Mammary epithelial cell (primary cell): ENCODE measurements at places on chromosomes 2 and 18. TPM values are rescaled to one million over a fixed set of nuclear protein-coding genes. Genes with fewer than 3 reads are reported as not detected.

NEURL3 gene
- not detected for total RNA-seq

SERPINB3 gene
- 0.75 and 2.4 TPM in 2 replicates for total RNA-seq

CCDC85A gene
- total RNA-seq: 0.17 TPM

NEMP2 gene
- total RNA-seq: 5.0 TPM

FOXI3 gene
- total RNA-seq: 2.1 and 2.4 TPM in 2 replicates

FOXD4L1 gene
- total RNA-seq: 0.29 and 0.40 TPM in 2 replicates

KCNG3 gene
- total RNA-seq: not detected in 2 replicates

SETBP1 gene
- total RNA-seq: 14.9 and 23.2 TPM in 2 replicates
